ENCODE measurements at places on chromosomes 7 and 10.

- DNase-seq = no peak
Measured at GRCh38 chr10:71323407-71323806, 4.3 kb downstream of the SLC29A3 start.

- DNase-seq = no peak
Measured at GRCh38 chr7:80047856-80048459, 86.7 kb upstream of the GNAI1 start.

DNA sequence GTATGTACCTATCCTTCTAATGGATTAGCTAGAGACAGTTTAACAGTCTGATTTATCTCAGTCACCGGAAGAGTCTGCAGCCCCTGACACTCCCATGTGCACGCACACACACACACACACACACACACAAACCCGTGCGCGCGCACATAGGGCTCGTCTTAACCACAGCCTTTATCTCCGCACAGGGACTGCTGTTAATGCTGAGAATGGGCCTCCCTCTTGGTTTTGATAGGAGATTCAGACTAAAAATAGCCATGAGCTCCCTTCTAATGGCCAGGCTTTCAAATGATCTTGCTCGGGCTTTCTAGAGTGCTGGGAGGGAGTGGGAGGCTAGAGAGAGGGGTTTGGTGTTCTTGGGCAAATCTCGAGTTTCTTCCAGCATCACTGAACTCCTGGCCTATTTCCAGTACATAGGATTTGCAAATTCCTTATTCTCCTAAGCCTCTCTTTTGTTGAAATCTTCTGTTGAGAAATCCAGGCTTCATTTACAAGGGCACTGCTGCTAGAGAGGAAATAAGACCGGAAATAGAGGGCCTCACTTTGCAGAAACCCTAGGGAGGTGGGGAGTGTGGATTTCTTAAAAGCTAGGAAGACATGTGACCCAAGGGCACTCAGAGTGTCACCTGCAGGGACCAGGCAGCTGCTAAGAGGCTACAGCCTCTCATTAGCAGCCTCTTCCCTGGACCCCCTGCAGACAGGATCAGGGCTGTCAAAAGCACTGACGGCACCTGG lies 2.4 kb downstream of the TMEM72 start:
- DNase-seq = no peak

- DNase-seq = no peak
Measured at GRCh38 chr10:81130014-81130413, 592.3 kb downstream of the SH2D4B start.

DNA sequence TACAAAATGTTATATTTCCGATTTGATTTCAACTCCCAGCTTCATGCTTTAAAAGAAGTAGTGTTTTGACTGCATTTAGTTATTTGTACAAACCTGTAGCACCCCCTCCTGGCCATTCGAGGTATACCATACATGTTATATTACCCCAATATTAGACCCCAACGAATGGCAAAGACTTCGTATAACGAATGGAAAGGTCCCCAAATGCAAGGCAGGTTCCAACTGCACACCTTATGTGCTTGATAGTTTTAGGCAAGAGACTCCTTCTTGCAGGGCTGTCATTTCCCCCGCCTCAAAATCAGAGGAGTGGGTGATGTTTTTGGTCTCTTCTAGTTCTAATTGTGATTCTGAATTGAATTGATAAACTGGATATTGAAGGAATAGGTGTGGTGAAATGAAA lies 101.1 kb upstream of the TARP start:
- no peak for DNase-seq

DNA sequence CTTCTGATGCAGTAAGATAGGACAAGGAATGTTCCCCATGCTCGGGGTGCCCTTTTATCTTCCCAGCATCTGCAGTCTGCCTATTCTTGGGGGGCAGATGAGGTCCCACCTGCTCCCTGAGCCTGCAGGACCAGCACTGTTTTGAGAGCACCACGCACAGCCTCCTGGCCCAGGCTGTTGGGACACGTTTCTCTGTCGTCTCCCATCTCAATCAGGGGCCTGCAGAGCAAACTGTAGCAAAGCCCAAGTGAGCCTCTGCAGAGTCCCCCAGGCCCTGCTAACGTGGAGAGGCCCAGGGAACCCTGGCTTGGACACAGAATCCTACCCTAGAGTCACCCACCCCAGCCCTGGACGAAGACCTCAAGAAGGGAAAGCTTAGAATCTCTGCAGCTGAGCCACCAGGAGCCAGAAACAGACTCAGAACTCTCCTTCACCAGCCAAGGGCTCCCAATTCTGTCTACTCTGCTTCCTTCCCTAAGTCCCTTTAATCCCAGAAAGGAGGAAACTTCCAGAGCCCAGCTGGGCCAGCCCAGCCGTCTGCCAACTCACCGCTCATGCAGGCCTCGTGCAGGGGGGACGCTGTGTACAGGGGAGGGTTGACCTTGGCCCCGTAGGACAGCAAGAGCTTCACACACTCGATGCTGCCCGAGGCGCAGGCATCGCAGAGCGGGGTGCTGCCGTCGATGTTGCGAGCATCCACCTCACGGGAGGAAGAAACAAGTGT lies 15.6 kb downstream of the ASB13 start:
- no peak for DNase-seq

GRCh38 chr10:48905311-48905710 lies 34.3 kb downstream of the LRRC18 start:
- DNase-seq = no peak

GRCh38 chr10:13872411-13872810 lies 285.6 kb downstream of the PRPF18 start:
- no peak for DNase-seq

- no peak for DNase-seq
Measured at GRCh38 chr10:133379801-133380666, 972 bp downstream of the PAOX start.

DNA sequence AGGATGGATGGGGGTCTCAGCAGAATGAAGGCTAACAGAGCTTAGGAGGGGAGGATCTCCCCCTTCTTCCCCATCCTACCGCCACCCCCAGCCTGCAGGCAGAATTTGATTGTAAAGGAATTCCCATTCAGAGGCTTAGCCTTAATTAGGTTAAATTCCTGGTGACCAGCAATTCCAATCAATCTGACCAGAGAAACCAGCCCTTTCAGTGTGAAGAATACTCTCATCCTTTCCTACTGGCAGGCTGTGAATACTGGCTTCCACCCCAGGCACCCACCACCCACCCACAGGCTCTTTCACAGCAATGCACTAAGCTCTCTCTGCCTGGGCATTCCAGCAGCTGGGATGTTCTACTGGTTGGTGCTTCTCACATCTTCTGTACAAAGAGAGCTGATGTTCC lies 137.9 kb upstream of the LYZL1 start:
- DNase-seq = no peak

DNA sequence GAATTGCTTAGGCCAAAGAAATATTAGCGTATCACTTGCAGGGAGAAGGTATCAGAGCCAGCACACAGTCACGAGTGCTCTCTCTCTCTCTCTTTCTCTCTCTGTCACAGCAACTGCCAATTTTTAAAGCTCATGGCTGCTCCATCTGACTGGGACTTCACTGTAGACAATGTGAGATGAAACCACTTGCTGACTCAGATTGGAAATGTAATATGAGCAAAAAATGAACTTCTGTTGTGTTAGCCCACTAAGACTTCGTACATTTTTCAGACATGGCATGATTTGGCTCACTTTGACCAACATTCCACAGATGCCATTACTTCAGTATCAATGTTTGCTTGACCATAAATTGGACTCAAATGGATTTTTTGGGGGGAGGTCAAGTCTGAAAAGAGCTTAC lies 68.1 kb downstream of the DGKB start:
- DNase-seq = no peak

DNA sequence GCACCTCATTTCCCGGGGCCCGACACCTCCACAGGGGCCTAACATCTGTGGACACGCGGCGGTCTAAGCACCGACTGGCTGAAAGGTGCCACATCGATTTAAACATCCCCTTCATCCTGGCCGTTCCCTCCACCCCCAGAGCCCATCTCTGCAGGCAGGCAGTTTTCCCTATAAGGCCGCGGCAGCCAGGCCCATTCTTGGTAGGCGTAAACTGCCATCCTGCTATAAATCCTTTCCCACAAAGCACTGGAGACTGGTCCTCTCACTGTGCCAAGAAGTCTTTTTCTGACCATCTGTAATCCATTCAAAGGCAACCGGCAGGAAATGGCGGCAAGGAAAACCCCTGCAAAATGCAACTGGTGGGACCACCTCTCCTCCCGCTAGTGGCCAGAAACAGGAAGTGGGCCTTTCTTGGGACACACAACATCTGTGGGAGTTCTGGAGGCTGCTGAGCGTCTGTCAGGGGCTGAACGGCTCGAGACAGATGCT lies 22.4 kb downstream of the ATXN7L1 start:
- no peak for DNase-seq
